ENCODE measurements at places on chromosomes 7 and 10.

DNA sequence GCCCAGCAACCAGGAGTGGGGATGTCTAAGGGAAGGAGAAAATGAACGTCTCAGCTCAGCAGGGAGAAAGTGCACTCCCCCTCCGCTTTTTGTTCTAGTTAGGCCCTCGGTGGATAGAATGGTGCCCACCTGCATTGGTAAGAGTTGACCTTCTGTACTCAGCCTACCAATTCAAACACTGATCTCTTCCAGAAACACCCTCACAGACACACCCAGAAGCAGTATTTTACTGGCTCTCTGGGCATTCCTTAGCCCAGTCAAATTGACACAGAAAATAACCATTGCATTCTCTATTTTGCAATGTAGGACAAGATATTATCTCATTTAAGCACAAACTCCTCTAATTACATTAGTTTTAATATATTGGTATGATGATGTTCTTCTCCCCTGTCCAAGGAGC is 106.1 kb upstream of the C7orf33 start:
- no peak for DNase-seq

GRCh38 chr10:48404646-48405045 is 98.2 kb downstream of the MAPK8 start:
- no peak for DNase-seq

- no peak for DNase-seq
These were observed at the start of gene MLXIPL for GRCh38 chr7:73623798-73624668. Gene MLXIPL, minus strand, starts transcription at chr7:73624522. Its CDS starts 30 bp downstream, at chr7:73624492.

DNA sequence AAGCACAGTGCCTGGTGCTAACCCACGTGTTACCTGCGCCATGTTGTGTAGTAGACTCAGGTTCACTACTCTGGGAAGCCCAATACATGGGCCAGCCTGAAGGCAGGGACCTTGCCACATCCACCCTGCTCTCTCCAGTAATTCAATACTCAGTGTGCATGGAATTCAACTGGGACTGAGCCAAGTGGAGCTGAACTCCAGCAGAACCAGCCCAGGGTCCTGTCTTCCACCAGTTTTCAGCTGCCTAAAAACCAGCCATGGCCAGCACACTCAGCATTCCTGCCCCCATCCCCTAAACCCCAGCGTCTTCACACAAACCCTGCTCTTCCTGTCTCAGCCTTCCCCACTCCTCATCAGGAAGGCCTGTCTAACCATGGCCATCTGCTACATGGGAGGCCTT is 15.4 kb downstream of the FGF8 start:
- DNase-seq, result no peak

- DNase-seq, result no peak
These were observed 1176.0 kb upstream of the AUTS2 start for GRCh38 chr7:68422281-68422680.

- no peak for DNase-seq
These were observed 24.0 kb downstream of the VOPP1 start for GRCh38 chr7:55548295-55548731.

DNA sequence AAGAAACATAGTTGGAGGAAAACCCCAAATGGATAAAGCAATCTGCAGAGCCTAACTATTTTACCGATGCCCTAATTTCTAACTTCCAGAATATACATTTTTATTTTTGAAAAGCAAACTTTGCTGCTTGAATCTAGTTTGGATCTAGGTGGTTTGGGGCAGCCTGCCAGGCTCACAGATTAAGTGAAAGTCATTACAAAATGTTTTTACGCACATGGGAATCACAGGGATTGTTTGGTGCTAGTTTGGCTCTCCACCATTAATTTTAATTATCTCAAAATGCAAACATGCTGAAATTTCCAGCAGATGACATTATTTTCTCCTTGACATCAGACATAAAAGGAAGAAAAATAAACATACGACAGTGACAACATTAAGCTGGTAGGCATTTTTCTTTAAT is 166.7 kb upstream of the INHBA start:
- DNase-seq, result no peak
